Right forelimb (tissue), 1 donor: ENCODE measurements at places on chromosomes 7 and 10.

GRCh38 chr10:119567978-119568377 is 25.5 kb upstream of the RGS10 start:
- no peak for DNase-seq

DNA sequence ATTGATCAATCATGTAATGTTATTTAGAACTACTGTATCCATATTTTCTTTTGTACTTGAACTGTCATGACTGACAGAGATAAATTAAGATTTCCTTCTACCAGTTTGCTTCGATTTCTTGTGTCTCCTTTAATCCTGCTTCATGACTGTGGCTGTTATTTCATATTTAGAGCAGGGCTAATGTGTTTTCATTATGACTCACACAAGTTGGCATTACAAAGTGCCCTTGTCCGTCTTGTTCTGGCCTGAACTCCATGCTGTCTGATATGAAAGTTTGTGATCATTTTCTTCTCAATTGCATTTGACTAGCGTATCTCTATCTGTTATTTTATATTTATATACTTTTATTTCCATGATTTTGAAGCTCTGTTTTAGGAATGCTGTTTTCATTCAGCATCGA is 344.1 kb upstream of the PRKCQ start:
- no peak for DNase-seq

- no peak for DNase-seq
Observed at GRCh38 chr10:63666836-63667383, 145.7 kb downstream of the REEP3 start.

DNA sequence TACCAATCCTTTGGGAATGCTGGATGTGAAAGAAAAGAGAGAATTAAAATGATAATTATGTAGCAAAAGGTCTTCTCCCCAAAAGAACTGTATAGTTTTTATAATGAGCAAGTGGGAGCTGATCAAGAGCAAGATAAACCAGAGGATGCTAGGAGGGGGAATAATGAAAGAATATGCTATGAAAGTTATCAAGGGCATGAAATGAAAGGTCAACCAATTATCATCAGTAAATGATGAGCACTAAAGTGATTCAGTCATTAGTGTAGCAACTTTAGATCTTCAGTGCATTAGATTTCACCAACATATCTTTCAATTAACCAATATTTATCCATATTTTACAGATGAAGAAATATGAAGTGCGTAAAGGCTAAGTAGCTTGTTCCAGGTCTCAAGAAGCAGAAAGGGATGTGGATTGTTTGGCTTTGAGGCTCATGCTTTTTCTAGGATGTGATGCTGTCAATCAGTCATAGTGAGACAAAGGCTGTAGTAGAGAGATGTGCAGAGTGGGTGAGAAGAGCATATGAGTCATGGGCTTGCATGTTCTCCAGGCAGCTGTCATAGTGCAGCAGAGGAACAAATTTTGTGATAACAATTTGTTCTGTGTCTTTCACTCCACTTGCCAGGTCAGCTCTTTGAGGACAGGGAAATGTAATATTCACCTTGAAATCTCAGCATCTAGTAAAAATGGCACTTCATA is 5.7 kb upstream of the OR2F2 start:
- DNase-seq: no peak

- no peak for DNase-seq
Observed at GRCh38 chr10:61397175-61397986, 55.8 kb downstream of the TMEM26 start.

DNA sequence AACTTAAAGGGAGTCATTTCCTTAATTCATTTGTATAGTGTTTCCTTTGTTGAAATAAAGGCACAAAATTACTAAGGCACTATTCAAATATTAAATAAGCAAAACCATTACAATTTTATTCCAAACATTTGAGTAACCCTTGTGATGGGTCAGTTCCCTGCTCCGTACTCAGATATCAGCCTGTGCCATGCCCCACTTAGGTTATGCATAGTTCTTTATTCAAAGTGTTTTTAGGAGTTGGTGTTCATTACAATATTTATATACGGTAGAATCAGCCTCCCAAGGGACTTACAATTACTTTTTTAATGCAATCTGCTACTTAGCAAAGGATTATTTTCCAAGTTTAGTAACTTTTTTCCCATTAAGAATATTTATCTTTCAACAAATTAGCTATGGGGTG is 119.3 kb upstream of the SEMA3D start:
- DNase-seq: no peak

- no peak for DNase-seq
Observed at GRCh38 chr7:127252377-127252713, 396 bp downstream of the GRM8 start.

- DNase-seq: no peak
Observed at GRCh38 chr7:55070271-55070743, 51.5 kb downstream of the EGFR start.

DNA sequence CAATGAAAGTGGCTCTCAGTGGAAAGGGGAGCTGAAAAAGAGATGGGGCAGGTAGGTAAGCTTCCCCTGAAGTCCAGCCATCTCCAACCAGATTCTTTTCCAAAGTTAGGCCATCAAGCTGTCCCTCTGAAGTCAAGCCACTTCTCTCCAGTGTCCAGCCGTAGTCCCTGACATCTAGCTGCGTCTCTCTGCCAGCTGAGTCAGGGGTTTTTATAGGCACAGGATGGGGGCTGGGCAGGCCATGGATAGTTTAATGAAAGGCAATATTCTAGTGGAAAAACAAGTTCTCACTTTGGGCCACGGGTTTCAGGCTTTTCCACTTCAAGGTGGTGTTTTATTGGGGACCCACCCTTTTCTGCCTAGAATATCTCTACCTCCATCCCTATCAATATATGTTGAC is 36.8 kb downstream of the AVL9 start:
- no peak for DNase-seq

DNA sequence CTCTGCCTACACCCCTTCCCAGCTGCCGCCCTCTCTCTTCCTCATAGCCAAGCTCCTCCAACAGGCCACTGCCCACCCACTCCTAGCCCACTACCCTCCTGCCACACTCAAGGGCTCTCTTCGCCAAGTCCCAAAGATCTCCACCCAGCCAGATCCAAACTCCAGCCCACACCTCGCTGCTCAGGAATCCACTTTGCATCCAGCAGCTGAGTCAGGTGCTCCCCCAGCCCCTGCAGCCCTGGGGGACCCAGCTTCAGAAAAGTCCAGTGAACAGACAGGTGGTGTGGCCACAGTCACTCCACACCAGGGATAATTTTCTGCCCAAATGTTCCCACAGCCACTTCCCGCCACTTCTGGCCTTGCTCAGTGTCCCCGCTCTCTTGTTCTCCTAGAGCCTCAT is 10.9 kb downstream of the OGDHL start:
- DNase-seq: no peak

DNA sequence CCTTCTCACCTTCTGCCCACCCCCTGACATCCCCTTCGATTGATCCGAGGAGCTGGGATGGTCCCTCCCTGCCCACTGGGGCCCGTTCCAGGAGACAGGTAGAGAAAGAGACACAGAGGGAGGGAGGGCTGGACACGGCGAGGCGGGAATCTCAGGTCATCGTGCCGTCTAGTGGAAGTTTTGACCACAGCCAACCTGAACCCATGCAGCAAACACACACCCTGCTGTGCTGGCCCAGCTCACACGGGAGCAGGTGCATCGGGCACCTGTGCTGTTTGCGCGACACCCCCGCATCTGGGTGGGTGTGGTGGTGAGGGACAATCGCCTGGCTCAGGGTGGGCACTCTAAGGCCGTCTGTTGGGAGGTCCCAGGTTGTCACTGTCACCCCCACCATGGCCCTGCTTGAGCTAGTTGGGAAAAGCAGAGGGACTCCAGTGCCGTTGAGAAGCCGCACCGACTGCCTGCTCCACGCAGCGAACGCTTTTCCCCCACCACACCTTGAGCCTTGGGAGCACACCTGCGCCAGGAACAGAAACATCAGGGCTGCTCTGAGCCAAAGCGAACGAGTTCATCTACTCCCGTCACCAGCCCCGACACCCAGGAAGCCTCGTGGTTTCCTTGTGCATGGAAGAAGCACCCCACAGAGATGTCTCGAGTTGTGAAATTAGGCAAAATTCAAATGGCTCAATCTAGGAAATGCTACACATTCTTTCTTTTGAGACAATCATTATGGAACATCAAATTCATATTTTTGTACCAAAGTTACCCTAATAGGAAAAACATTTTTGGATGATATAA is 285.8 kb downstream of the DNAJB6 start:
- no peak for DNase-seq

DNA sequence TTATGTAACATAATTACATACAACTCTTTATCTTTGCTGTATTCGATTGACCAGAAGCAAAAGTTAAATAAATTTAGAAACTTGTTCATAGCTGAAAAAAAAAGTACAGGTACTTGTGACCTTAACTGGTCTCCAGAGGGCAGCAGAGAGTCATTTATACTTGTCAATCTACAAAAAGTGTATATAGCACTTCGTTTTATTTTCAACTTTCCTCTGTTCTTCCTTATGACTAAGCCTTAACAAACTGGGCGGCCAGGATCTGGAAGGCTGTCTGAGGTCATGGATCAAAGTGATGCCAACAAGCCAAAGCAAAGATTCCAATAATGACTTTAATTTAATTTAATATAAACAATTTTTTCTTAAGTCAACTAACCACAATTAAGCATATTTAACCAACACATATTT is 29.8 kb downstream of the C10orf67 start:
- no peak for DNase-seq
